Renal cortical epithelial cell (primary cell): ENCODE measurements at places on chromosomes 1 and 21. TPM values are rescaled to one million over a fixed set of nuclear protein-coding genes. Genes with fewer than 3 reads are reported as not detected.

GRCh38 chr1:29549001-29549400, 312.7 kb downstream of the PTPRU start:
- DNase-seq = no peak

The OR2T35 gene
- under 0.01 TPM in 1 of 2 replicates, not detected in the other for total RNA-seq

DNA sequence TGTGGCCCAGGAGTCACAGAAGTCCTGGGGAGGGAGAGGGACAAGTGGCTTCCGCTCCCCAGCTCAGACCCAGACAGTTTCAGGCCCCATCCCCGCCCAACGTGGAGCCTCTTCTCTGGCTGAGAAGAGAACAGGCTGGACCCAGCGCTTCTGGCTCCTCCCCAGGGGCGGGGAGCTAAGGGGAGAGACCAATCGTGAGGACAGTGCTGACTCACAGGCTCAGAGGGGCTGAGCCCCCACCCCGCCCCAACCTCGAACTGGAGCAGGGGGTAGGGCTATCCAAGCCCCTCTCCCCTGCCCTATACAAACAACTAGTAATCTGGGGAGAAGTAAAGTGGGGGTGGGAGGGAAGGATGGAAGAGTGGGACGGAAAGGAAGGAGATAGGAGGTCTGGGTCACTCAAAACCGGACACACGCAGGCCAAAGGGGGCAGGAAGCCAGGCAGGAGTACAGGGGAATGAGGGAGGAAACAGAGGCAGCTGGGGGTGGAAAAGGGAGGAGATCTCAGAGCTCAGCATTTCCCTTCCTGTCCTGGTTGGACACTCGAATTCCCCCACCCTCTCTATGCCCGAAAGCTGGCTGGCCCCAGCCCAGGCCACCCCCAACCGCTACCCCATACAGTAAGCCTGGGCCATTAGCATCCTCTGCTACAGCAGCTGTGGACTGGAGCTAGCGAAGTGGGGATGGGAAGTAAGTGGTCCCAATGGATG, at the start of gene SHC1:
TSS of gene SHC1 (minus strand) at position 117 of the 710 bp plus-strand sequence. CDS start 221 bp downstream, outside the sequence.
- peak; percentile 77 for DNase-seq

DNA sequence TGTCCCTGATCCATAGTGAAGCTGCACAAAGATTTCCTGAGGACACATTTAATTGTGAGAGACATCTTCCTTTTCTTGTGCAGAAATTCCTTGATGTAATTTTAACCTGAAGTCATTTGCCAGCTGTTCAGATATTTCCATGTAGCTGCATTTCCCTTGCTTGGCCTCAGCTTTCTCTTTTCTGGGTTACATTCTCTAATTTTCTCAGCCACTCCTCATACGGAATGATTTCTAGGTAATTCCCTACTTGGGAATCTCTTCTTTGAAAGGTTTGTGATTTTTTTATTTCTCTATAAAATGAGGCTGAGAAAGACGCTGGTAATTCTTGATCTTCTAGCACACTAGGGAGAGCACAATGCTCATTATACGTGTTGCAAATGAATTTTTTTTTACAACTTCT, 199.0 kb downstream of the PCP4 start:
- no peak for DNase-seq

DNA sequence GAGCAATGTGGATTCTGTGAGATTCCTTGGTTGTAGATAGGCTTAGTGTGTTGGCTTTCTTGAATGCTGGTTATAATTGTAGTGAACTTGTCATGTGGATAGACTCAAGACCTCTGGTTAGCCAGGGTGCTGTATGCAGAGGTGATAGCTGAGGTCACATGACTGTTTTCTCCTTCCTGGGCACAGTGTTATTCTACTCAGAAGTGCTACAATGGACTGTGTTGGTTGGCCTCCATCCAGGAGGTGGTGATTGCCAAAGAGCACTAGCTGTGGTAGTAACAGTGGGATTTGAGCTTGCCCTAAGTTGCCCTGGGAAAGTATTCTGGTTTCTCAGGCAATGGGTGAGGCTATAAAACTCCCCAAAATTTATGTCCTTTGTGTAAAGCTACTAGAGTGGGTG, 71.6 kb downstream of the SH3BGR start:
- DNase-seq = peak; percentile 85

DNA sequence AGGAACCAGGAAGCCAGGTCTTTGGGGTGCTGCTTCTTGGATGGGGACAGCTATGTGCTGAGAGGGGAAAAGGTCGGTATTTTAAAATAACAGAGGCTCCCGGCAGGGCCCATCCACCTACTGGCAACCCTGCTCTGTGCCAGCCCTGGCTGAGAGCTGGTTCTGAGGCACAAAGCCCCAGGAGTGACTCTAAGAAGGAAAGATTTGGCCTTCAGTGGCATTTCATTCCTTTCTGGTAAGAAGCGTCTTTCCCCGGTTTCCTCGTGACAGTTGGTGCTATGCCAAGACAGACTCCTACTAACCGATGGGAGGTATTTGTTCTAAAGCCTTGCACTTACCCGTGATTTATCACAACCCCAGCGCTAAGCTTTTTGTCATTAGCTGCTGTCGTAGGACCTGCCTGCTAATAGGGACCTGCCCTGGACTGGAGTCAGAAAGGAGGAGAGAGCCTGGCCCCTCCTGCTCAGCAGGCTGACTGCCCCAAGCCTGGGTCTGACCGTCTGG, 123.1 kb upstream of the ADAR start:
- DNase-seq = peak; percentile 44

DNA sequence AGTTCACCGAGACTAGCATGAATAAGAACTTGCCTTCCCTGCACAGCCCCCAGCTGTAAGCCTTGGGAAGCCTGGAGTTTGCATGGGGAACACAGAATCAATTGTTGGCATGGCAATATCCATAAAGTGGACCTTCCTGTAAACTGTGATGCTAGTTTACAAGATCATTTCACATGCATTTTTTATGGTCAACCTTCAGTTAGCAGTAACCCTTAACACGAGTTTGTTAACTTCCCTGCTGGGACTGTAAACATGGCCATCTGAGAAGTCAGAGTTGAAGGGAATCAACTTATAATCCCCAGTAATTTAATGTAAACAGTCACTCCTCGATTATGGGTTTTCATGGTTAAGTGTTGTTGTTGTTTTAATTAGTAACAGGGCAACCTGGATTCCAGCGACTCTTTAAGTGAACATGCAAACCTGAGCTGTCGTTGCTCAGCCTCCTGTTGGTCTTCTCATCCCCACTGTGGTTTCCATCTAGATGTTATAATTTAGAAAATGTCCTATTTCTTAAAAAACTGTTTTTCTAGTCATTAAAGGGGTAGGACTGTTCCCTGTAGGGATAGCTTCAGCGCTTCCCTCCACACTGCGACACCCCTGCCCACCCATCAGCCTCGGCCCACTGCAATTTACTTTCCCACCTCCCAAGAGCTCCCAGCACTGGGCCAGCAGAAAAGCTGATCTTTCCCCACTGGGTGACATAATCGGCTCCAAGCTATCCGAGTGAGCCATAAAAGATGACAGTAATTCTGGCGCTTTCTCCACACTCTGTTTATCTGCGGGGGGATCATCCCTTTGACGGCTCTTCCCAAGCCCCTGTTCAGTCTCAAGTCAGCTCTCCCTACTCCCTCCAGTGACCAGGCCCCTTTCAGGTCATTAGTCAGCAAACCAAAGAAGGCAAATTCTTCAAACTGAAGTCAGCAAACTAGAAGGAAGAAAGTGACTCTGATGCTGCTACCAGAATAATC, 107.6 kb upstream of the IPO9 start:
- DNase-seq = peak; percentile 53

The GNG4 gene
- total RNA-seq = 0.30 TPM in 1 of 2 replicates, not detected in the other

The MATN1 gene
- not detected in 2 replicates for total RNA-seq

- peak; percentile 47 for DNase-seq
Measured at GRCh38 chr1:54542120-54542961, 5.7 kb upstream of the ACOT11 start.

DNA sequence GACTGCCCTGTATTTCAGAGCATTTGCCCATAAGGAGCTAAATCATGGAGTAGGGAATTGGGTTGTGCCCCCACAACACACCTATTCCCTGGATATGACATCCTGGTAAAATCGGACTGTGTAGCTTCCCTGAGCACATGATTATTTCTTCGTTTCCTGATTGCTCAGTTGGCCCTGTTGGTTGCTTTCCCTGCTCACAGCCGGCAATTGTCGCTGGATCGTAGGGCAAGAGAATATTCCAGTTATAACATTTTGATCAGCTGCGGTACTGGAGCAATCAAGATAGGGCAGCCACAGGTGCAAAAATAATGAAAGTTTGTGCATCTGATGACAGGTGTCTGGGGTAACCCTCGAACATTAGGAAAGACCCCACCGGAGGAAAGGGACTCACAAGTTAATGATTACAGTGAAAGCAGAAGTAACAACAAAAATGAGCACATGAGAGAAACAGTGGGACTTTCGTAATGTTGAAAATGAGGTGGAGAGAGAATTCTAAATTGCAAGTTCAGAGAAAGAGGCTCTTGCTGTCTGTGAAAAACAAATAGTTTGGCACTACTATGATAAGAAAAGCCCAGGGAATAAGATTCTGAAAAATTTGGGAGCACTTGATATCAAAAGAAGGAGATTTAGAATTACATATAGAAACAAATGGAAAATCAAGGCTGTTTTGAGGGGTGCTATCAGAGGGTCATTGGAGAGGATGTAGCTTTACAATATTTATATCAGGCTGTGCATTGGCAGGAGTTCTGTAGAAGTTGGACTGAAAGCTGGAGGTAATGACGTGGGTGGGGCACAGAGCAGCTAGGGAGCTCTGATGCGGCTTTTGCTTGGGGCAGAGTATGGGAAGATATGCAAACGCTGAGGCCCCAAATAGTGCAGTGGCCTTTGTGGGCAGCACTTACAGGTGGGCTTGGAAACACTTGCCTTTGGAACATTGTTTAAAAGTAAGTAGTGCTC, at the start of gene MAB21L3:
TSS of gene MAB21L3 (plus strand) at position 833 of the 957 bp plus-strand sequence. CDS start 1,217 bp downstream, outside the sequence.
- peak; percentile 79 for DNase-seq

The TMPRSS15 gene
- total RNA-seq = not detected in 2 replicates

The GLUL gene
- total RNA-seq = 116 and 300 TPM in 2 replicates

- no peak for DNase-seq
Measured at GRCh38 chr1:197910120-197910991, 6.8 kb upstream of the LHX9 start.

The RABGGTB gene
- 78.8 and 89.8 TPM in 2 replicates for total RNA-seq

- DNase-seq = no peak
Measured at GRCh38 chr1:116292929-116293725, 79.9 kb upstream of the ATP1A1 start.

- DNase-seq = peak; percentile 98
Measured at GRCh38 chr1:169893645-169894423, at the start of gene SCYL3. TSS of gene SCYL3 (minus strand) at chr1:169893896. CDS start at chr1:169888840, 5,056 bp downstream.

The CHI3L1 gene
- 0.10 and 0.69 TPM in 2 replicates for total RNA-seq

DNA sequence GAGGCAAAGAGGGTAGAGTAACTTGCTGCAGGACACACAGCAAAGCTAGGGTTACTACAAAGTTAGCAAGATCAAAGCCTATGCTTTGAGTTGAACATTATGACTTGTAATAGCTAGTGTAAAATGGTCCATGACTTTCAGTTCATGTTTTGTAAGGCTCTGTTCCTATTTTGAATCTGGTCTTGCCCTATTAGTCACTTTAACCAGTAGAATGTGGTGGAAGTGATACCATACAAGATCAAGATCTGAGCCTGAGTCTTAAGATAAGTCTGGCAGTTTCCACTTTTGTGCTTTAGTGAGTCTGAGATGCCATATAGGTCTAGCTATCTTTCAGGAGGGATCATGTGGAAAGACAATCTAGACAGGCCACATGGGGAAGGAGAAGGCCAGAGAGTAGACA, 282.1 kb upstream of the BRINP3 start:
- no peak for DNase-seq
